ENCODE measurements at places on chromosomes 6 and 20. TPM values are rescaled to one million over a fixed set of nuclear protein-coding genes. Genes with fewer than 3 reads are reported as not detected.

Gene TSPO2
- total RNA-seq = not detected

Gene LPA
- not detected for total RNA-seq

Gene GID8
- total RNA-seq = 44.9 TPM

GRCh38 chr20:5511082-5511481 lies 194.3 kb upstream of the PROKR2 start:
- DNase-seq = no peak

- DNase-seq = no peak
Measured at GRCh38 chr6:148193063-148193680, 149.5 kb upstream of the SASH1 start.

DNA sequence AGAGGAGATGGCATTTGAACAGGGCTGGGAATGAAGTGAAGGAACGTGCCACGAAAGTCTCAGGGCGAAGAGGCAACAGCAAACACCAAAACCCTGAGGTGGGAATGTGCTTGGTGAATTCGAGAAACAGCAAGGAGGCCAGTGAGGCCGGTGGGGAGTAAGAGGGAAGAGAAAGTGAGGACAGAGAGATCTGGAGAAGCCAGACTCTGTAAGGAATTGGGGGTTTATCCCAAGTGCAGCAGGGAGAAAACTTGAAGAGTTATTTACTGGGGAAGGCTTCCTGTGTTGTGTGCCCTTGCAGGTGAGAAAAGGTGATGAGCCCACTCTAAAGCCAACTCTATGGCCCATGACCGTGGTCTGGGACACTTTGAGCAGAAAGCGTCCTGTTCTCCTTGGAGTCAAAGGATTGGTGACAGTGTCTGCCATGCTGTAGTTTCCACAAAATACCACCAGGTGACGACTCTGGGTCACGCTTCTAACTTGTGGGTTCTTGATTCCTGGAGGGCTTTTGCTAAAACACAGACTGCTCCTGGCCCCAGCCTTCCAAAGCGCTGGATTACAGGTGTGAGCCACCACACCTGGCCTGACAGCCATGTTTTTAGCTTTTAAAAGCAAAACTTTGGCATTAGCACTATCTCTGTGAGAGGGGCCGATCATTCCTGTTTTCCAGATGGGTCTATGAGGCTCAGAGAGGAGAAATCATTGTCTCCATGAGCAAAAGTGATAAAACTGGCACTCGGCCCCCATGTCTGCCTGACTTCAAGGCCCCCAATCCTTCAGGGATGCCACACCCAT lies 18.0 kb upstream of the CSNK2A1 start:
- DNase-seq = no peak

DNA sequence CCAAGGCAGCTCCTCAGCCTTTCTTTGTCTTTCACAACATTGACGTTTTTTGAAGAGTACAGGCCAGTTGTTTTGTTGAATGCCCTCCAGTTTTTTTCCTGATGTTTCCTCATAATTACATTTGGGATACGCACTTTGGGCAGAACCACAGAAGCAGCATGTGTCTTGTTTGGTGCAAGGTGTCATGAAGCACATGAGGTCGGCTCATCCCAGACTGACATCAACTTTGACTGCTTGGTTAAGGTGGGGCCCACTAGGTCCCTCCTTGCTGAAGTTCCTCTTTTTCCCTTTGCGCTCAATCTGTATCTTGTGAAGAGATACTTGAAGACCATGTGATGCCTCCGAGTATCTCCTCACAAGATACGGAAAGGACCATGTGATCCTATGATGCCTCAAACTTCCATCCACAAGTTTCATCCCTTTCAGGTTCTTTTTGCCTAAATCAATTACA lies 10.5 kb downstream of the SNAI1 start:
- DNase-seq = no peak

DNA sequence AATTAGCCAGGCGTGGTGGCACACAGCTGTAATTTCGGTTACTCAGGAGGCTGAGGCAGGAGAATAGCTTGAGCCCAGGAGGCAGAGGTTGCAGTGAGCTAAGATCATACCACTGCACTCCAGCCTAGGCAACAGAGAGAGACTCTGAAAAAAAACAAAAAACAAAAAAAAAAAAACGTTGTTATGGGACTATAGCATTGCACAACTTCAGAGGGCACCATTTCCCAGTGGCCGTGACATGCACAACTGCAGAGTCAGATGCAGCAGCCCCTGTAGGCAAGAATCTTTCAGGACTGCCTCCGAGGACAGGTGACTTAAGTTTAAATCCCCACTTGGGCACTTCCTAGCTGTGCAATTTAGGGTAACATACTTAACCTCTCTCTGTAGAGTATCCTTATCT lies 64.0 kb downstream of the ZNF217 start:
- no peak for DNase-seq

- no peak for DNase-seq
Measured at GRCh38 chr6:28979679-28980078, 25.4 kb downstream of the ZNF311 start.

DNA sequence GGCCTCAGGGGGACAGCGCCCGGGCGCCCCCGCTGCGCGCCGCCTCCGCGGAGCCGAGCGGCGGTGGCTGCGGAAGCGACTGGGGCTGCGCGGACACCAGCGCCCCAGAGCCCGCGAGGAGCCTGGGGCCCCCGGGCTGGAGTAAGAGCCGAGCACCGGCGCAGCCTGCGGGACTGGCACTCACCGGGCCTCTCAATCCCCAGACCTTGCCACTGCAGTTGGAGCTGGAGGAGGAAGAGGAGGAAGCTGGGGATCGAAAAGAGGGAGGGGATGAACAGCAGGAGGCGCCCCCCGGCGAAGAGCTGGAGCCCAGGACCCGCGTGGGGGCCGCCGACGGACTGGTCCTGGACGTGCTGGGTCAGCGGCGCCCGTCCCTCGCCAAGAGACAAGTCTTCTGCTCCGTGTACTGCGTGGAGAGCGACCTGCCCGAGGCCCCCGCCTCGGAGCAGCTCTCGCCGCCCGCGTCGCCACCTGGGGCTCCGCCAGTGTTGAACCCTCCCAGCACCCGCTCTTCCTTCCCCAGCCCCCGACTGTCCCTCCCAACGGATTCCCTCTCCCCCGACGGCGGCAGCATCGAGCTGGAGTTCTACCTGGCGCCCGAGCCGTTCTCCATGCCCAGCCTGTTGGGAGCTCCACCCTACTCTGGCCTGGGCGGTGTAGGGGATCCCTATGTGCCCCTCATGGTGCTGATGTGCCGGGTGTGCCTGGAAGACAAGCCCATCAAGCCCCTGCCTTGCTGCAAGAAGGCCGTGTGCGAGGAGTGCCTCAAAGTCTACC lies 590 bp downstream of the RNF217 start:
- DNase-seq = no peak

- no peak for DNase-seq
Measured at GRCh38 chr6:35449287-35449881, 2.8 kb upstream of the FANCE start.

- no peak for DNase-seq
Measured at GRCh38 chr6:41614715-41615114, 23.6 kb upstream of the MDFI start.

All from CD8-positive, alpha-beta memory T cell (primary cell).